ENCODE measurements at places on chromosomes 5 and 9.
A peak's percentile ranks its signal among the peaks of the same experiment; 100 is the strongest.

GRCh38 chr5:77635067-77635916 lies 3.2 kb downstream of the OTP start:
- no peak for DNase-seq

DNA sequence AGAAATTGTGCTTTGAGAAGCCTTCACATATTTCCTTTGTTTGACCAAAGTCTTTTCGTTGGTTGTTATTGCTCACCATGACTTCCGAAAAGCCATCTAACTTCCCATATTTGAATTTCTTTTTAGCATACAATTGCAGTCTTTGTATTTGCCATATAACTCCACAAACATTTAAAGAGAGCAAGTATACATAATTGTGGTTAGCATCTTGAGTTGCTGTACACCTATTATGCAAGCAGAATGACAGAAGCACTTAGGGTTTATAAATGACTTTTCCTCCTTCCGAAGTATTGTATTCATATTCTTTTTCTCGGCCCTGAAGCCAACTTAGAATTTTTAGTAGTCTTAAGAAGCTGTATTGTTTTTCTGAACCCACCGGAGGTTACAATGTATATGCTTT lies 250.4 kb downstream of the RFK start:
- no peak for DNase-seq

GRCh38 chr5:67092535-67092934 lies 104.1 kb downstream of the CD180 start:
- no peak for DNase-seq

DNA sequence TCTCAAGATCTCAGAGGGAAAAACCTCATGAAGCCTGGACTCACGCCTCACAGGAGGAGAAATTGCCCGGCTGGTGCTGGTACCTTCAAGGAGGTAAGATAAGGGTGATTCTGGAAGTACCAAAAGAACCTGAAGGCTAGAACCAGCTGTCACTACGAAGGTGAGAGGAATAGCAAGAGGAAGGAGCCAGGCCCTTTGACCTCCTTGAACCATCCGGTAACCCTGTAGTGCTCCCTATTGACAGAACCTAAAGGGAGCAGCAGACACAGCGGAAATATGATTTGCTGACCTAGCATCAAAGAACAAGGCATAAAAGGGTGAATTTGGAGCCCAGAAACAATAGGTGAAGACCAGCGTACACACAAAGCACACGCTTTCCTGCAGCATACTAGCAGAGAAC lies 92.2 kb downstream of the DOCK8 start:
- no peak for DNase-seq

DNA sequence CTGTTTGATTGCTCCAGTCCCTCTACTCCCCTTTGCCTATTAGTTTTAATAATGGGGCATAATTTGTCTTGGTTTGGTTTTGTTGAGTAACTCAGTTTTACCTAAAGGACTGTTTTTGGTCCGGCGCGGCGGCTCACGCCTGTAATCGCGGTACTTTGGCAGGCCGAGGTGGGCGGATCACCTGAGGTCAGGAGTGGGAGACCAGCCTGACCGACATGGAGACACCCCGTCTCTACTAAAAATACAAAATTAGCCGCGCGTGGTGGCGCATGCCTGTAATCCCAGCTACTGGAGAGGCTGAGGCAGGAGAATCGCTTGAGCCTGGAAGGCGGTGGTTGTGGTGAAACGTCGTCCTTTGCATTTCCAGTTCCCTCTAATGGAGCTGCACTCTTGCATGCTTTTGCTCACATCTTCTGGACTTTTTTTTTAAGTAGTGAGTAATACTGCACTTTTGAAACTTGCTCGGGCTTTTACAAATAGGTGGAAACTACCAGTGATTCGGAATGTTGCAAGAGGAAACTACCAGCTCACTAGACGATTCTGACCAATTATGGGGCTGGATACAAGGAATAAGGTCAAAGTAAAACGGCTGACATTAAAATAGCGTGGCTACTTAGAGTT lies 721 bp upstream of the MAML1 start:
- DNase-seq, result no peak

DNA sequence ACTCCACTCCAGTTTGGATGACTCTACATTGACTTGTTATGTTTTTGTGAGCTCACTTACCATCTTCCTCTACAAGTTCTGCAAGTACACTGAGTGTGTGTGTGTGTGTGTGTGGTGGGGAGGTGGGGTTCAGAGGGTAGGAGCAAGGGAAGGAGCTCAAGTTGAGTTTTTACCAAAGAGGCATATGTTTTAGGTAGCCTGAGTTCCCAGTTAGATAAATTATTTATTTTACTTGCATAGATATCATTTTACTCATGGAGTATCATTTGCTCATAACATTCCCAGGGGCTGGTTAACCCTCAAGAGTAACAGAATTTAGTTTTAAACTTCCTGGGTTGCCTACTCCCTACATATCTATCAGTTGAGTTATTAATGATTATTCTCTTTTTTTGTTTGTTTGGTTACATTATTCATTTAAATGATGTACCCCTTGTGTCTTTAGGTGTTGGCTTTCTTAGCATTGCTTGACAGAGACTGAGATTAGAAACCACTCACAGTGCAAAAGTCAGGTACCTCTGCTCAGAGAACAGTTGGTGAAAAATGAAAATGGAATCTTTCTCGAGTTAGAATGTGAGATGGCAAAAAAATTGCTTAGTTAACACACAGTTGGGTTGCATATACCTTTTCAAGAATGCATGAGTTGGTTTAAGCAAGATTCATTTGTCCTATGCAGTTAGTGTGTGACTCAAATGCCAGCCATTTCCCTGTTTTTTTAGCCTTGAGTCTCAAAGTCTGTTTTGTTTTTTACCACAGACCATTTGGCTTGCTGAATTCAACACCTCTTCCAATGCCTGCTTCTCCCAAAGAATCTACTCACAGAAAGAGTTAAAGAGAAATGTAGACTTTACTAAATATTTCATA lies 29.2 kb downstream of the TNFSF8 start:
- no peak for DNase-seq

GRCh38 chr9:113541019-113541900 lies 77.7 kb downstream of the RGS3 start:
- DNase-seq, result no peak

DNA sequence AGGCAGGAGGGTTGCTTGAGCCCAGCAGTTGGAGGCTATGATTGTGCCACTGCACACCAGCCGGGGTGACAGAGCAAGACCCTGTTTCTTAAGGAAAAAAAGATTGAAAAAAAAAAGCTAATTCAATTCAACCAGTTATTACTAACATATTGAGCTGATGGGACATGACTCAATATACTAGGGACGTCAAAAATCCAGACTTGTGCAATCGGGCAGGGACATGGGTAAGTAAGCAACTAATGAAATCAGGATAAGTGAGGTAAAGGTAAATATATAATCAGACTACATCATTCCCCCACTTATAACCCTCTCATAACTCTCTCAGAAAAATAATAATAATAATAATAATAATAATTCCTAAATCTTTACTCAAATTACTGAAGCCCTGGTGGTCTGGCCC lies 975 bp upstream of the HAVCR1 start:
- no peak for DNase-seq

- DNase-seq, result no peak
Measured at GRCh38 chr5:122858451-122858850, 13.0 kb downstream of the SNX24 start.

DNA sequence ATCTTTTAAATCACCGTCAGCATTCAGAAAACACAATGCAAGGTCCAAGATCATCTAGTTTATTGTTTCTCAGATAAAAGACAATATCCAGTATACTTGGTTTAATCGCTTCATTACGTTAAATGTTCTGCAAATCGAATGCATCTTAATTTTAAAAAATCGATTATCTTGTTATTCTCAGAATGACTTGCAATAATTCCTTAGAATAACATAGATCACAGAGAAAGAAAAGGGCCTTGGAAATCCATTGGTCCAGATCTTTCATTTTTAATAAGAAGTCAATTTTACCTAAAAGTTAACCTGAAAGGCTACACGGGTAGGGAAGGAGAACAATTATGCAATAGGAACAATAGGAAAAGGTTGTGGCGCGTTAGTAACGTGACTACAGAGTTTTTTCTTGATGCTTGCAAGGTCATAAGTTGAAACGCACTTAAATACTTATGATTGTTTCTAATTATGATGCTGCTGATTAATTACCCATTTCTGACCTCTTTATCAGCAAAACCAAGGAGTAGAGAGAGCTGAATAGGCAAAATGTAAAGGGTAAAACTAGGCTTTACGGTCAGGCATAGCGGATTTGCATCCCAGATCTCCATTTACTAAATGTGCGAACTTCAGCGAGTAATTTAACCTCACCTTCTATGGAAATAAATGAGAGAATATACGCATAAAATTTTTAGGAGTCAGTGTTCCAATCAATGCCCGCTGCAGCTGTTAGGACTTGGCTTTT lies 769 bp upstream of the LYRM7 start:
- DNase-seq, result no peak

- DNase-seq, result peak; percentile 67
Measured at GRCh38 chr9:133726401-133727276, 11.5 kb downstream of the SARDH start.

DNA sequence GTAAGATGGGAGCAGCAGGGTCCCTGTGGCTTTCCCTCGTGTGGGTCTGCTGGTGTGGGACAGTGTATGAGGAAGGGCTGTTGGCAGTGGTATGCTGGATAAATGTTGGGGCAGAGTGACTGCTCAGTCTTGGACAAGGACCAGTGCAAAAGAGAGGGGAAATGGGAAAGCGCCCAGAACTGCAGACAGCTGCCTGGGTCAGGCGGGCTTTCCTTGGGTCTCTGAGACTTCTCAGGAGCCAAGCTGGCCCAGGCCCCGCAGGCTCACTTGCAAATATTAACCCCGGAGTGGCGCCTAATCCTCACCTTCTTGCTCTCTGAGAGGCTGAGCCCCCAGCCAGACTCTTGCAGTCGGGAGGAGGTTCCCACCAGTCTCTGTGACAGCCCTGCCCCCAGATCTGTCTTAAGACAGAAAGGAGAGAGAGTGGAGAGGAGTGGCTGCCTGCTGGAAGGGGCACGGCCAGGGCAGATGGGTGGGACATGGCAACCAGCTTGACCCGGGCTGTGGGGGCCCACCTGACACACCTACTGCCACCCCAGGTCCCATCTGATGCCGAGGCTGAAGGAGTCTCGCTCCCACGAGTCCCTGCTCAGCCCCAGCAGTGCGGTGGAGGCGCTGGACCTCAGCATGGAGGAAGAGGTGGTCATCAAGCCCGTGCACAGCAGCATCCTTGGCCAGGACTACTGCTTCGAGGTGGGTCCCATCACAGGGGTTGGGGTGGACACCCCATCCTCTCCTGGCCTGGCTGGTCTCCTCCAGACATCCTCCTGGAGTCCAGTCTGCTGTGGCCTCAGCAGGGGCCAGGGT lies 105.2 kb downstream of the DAB2IP start:
- no peak for DNase-seq

DNA sequence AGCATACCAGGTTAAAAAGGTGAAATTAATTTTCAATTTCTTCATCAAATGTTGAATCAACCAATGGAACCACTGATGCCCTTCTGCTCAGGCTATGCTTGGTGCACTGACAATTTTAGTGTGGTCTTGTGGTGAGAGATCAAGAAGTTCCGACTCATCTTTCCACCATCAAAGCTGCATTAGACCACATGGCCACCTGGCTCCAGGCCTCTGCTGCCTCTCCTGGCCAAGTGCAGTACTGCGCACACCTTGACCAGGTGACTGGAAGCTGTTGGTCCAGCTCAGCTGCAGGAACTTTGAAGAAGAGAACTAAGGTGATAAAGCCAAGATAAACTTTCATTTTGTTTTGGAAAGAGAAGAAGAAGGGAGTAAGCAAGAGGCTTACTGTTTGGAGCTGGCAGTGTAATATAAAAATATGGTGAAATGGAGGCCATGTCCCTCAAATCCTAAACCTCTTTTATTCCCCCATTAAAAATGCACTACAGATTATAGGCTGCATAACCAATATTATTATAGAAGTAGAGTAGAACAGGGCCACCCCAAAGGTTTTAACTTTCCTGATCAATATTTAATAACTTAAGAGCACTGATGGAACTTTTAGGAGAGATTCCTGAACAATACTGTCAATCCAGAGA lies 315.5 kb upstream of the C9orf72 start:
- peak; percentile 4 for DNase-seq

- no peak for DNase-seq
Measured at GRCh38 chr5:55530669-55531068, 4.1 kb downstream of the PLPP1 start.

- DNase-seq, result peak; percentile 0
Measured at GRCh38 chr5:95261437-95262175, 23.3 kb downstream of the MCTP1 start.

DNA sequence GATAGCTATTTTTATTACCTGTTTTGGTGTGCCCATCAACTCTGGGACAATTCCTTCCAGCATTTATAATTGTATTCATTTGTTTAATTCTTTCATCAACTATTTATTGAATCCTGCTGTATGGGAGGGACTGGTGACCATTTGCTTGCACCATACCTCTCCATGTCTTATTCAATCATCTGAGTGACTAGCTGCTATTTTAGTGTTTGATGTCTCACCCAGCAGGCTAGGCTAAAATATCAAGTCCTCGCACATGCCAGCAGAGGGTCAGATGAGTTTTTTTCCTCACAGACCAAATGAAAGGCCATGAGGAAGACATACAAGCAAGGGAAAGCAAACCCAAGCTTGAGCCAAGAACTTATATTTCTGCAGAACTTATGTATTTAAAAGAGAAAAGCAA lies 63.9 kb downstream of the CETN3 start:
- DNase-seq, result no peak

DNA sequence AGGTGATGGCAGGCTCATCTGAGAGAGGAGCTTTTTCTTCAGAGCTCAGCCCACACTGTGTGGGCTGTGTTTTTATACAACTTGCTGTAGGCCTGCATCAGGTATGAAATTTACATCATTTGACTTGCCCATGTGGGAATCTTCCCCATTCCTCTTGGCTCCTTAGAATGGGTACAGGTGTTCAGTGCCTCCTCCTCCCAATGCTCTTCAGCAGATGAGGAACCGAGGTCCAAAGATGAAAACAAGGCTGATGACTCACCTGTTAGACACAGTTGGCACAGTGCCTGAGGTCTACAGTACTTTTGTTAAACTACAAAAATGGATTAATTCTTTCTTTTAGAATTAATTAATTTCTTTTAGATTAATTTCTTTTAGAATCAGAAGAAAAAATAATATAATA lies 20.8 kb downstream of the PAPPA start:
- DNase-seq, result no peak

GRCh38 chr5:116543501-116543900 lies 31.1 kb downstream of the SEMA6A start:
- no peak for DNase-seq

DNA sequence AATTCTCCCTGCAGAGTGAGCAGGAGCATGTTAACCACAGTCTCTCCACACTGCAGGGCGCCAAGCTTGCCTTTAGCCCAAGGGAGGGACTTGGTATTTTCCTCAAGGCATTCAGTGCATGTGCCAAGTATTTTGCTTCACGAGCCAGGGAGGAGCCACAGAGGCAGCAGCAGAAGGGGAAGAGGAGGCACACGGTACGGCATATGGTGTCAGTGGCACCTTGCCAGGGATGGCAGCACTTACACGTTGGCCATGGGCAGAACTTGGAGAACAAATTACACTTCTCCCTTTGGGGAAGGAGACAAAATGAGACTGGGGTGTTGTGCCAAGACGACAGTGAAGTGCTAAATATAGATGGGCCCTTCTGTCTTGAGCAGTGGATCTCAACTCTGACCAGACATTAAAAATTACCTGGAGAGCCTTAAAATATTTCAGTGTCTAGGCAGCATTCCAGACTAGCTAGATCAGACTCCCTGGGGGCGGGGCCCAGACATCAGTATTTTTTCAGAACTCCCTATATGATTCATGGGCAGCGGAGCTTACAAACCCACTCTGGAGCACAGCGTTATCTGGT lies 155.8 kb downstream of the DRD1 start:
- DNase-seq, result no peak
